ENCODE measurements at places on chromosomes 7 and 10.

GRCh38 chr10:85642421-85643170, 724.0 kb downstream of the GRID1 start:
- DNase-seq, result peak; percentile 83

- DNase-seq, result no peak
Observed at GRCh38 chr7:4113976-4114375, 568.1 kb upstream of the FOXK1 start.

- peak; percentile 25 for DNase-seq
Observed at GRCh38 chr7:44466300-44467216, 23.9 kb downstream of the NUDCD3 start.

GRCh38 chr7:65992526-65992925, 10.5 kb upstream of the GUSB start:
- DNase-seq, result no peak

- no peak for DNase-seq
Observed at GRCh38 chr10:126208726-126209302, 179.5 kb downstream of the ADAM12 start.

DNA sequence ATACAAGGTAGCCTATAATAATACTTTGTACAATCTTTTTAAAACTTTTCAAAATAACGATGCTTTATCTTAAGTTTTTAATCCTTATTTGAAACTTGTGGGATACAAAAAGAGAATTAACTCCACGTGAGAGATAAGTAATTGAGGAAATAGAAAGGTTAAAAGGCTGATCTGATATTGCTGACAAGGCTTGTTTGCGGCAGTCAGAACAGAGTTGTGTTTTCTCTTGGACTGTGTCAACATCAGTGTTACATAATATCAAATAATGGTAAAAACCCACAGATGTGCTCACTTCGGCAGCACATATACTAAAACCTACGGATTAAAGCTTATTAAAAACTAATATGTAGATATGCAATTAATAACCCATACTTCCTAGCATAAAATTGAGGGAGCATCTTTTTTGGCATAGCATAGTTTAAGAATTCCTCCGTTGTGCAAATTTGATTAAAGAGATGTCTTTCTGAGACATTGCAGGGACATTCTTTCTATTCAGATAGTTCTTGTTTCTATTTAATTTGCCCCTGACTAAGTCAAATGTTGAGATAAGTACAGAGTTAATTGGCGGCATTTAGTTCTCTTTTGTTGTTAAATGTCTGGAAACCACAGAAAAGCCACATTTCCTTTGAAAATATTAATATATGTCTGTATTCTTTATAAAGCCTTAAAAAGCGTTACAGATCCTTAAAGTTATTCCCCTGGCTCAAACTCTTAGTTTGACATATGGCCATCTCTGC, 63.3 kb downstream of the FAM185A start:
- DNase-seq, result no peak

Measured in mesenchymal stem cell (in vitro differentiated cells and primary cell).